ENCODE measurements at places on chromosomes 5 and 9.

GRCh38 chr5:135864503-135865435, 30.3 kb downstream of the SLC25A48 start:
- no peak for DNase-seq

GRCh38 chr9:107789001-107789700, 299.6 kb upstream of the KLF4 start:
- no peak for DNase-seq

DNA sequence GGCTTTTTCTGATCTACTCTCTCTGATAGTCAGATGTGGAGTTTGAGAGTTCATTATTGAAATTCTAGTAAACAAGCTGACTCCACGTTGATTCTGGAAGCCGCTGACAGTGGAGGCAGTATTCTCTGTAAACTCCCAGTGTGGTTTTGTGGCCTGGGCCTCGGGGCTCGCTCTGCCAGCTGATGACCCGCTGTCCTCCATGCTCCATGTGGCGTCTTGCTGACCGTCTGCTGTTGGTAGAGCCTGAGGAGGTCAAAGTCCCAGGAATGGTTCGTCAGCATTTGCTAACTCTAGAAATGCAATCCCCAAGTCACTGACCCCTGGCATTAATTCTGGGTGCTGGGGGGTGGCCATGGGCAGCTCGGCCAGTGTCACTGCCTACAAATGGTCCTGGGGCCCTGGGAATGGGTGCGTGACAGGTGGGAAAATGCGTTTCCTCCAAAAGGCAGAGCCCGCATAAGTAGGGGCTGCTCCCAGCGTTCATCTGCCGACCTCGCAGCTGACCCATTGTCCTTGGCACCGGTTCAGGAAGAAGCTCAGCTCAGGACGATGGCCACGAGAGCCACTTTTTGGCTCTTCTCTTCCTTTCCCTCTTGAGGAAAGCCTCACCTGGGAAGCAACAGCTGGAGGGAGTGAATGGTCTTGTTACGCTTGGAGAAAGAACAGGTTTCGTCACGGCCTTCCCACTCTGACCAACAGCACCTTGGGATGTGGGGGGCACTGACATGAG, 55.1 kb downstream of the MRPL36 start:
- no peak for DNase-seq

DNA sequence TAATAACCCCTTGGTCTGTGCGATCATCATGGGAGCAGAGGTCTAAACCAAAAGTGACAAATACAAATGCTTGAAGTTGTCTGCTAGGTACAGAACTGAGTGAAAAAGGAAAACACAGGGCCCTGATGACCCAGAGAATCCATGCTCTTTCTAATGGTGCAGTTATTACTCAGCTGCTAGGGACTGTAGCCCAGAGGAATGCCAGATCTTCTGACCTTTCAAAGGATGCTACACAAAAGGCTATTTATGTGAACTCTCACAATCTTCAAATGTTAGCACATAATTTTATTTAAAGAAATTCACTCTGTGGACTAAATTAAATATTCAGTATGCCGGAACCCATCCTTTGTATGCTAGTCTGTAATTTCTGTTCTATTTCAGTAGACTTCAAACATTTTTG, 79.9 kb downstream of the PRR16 start:
- DNase-seq: no peak

- no peak for DNase-seq
These were observed 137.7 kb upstream of the GRIA1 start for GRCh38 chr5:153352685-153353219.

DNA sequence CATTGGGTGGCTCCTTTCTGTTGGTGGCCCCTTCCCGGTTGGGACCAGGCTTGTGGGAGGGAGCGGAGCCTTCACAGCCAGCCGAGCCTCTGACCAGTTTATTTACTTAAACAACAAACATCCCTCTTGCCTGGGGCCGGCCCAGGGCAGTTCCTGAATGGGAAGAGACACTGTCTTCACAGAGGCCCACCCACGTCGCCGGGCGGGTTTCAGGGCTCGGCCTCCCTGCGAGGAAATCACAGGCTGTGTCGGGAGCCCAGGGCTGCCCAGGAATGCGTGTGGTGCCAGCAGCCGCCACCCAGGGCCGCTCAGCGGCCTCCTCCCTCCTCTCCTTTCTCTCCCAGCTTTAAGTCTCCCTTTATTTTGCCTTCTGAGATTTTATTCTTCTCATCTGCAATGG, 132.5 kb downstream of the HSD17B3 start:
- DNase-seq: no peak

- DNase-seq: no peak
These were observed 39.9 kb downstream of the RHOBTB3 start for GRCh38 chr5:95770830-95771708.

DNA sequence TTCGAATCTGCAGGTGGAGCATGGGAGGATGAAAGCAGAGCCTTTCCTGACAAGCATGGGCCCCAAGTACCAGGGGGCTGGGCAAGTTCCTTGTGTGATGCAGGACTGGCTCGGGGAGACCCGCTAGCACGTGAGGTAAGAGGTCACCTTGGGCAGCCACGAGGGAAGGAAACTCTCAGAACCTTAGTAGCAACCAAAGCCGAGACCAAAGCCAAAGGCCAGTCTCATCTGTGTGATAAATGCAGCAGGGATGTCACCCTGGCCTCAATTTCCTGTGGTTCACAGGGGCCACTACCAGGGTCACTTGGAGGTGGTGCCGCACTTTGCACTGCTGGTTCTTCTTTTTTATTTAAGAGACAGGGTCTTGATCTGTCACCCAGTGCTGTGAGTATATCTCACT, 39.5 kb downstream of the PRRT1B start:
- no peak for DNase-seq

- DNase-seq: no peak
These were observed 515 bp downstream of the LCP2 start for GRCh38 chr5:170296935-170297588.

DNA sequence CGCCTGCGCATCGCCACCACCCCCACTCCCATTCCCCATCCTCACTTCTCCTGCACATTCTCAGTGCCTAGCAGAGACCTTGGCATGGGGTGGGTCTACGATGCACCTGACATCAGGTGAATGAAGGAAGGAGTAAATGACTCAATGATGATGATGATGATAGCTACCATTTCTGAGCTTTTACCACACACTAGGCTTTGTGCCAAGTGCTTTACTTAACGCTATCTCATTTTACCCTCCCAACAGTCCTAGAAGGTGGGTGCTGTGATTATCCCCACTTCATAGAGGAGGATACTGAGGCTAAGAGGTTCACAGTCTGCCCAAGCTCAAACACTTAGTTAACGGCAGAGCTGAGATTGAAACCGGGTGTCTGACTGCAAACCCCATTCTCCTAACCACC, 27.1 kb downstream of the CAMK2A start:
- no peak for DNase-seq

GRCh38 chr9:24801344-24801743, 255.6 kb upstream of the IZUMO3 start:
- no peak for DNase-seq

- peak; percentile 90 for DNase-seq
These were observed 40.2 kb downstream of the RXRA start for GRCh38 chr9:134366223-134367031.

- DNase-seq: no peak
These were observed 8.6 kb upstream of the PHYKPL start for GRCh38 chr5:178241231-178241663.

DNA sequence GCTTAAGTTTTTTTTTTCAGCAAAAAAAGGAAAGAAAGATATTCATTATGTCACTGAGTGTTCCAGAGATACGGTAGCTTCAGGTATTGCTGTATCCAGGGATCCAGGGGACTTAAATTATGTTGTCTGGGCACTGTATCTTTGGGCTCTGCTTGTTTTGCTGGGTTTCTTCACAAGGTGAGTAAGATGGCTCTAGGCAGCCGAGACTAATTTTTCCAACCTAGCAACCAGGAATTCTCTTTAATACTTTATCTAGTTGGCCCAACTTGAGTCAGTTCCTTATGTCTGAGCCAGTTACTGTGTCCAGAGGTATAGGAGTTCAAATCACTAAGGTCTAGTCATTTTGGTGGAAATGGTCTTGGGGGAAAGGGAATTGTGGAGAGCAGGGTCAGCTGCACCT, 66.0 kb downstream of the MAN2A1 start:
- no peak for DNase-seq

DNA sequence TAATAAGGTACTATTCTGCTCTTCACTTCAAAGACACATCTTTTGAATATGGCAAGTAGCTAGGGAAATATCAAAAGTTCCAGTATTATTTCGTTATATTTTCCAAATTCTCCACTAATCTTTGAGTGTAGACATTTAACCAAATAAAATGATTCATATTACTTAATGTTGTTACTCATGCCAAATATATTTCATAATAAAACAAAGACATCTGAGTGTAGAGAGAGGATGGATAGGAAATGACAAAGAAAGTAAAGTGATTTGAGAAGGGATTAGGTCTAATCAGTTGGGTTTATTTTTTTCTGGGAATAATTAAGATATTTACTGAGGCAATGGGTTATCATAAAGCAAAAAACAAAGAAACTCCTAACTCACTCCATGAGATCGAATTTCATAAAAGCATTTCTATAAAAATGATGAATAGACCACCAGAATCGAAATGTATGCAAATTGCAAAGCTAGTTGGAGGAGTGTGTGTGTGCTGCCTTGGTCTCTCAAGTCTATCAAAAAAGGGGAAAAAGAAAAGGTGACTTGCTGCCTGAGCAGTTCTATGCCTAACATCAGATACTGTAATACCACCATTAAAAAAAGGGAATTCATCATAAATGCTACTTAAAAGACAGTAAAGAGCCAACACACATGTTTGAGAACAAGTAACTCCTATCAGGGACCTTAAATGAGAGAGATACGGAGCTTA, 255.5 kb downstream of the PDE4D start:
- no peak for DNase-seq

DNA sequence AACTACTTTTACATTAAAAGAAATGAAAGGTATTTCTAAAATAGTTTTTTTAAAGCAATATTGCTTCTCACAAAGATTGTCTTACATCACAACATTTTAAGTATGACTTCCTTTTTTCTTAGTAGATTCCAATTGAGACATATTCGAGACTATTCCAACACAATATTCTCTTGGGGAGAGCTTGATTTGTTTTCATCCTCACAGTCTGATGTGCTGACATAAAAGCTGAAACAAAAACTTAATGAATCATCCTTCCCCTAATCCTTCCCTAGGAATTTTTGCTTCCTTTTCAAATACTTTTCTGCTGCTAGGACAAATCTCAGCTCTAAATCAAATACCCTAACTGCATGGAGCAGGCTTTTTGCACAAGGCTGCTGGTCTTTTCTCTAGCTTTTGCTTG, 245.8 kb upstream of the MAP3K1 start:
- DNase-seq: no peak

DNA sequence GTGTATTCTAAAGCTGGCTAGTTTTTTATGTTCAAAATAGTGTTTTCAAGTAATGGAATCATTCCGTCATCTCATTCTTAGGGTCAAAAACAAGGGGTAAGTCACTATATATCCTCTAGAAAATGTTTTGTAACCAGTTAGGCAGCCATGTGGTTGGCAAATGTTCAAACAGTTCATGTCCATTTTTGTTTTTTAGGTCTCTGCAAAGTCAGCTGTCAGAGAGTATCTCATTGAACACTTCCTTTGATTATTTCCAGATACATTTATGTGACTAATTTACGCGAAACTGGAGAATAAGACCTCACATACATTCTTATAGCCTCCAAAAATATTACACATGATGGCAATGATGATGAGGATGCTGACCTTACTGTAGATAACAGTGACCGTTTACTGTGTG, 50.4 kb downstream of the TRIO start:
- DNase-seq: no peak

DNA sequence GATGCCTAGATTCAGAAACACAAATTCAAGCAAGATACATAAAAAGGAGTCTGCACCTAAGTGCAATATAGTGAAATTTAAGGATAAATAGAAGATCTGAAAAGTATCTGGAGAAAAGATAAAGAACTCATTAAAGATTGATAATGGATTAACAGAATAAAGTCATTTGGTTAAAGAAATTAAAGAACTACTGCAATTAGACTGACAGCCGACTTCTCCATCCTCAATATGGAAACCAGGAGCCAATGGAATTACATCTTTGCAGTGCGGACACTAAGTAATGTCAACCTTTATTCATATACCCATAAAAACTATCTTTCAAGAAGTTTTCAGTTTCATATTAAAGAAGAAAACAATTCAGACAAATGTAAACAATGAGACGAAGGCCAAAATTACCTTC, 81.0 kb downstream of the MRPL36 start:
- DNase-seq: no peak

DNA sequence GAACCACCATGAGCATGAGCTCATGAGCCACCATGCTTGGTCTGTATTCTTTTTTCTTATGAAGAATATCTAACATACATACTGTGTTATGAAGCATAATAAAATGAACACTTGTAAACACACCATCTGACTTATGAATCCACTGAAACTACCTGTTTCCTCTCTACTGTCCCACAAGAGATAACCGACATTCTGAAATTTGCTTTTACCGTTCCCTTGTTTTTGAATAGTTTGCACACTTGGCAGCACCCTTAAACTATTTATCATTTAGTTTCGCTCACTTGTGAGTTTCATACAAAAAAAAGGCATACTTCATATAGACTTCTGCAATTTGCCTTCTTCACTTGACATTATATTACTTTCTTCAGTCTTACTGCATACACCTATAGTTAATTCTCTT, 8.9 kb downstream of the LARS1 start:
- DNase-seq: no peak

DNA sequence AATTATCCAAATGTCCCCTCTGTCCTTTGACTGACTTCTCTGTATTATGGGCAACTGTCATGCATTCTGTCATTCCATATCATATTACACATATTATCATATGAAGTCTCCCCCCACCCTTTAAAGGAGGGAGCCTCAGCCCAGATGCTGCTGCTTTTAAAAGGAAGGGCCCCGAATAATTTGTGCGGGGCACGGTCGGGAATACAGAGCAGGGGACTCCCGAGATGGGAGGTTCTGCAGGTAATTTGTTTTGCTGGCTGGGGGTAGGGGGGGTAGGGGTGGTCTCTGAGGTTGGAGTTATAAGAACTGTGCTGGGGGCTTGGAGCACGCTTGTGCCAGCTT, 10.1 kb upstream of the LHX2 start:
- no peak for DNase-seq

DNA sequence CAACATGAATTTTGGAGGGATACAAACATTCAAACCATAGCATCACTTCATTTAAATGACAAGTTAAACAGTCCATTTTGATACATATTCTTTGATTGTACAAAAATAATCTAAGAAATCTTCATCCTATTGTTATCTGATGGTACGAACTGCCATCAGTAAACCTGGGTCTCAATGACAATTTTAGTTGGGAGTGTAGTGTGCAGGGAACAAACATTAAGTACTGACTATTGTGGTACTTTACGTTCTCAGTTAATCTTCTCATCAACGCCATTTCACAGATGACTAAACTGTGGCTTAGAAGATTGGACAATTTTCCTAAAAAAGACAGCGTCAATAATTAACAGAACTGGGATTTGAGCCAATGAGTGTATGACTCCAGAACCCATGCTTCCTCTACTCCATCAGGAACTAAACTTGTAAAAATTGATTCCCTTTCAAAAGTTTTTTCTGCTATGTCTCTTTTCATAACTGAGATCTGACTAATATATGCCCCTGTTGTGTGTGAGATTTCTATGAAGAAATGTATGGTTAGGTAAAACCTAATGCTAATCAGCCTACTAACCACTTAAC, 21.1 kb downstream of the TNPO1 start:
- no peak for DNase-seq

GRCh38 chr9:93663877-93664548, 87.6 kb downstream of the PHF2 start:
- DNase-seq: no peak

GRCh38 chr5:137747848-137748247, 6.3 kb downstream of the HNRNPA0 start:
- no peak for DNase-seq
